Tibial nerve (tissue), 4 donors: ENCODE measurements at places on chromosomes 11 and 22. TPM values are rescaled to one million over a fixed set of nuclear protein-coding genes. Genes with fewer than 3 reads are reported as not detected.

- no peak for DNase-seq
Observed at GRCh38 chr22:28440592-28441390, 238.8 kb downstream of the TTC28 start.

The BTBD18 gene
- total RNA-seq: not detected

The AIFM3 gene
- 1.8 TPM for total RNA-seq

DNA sequence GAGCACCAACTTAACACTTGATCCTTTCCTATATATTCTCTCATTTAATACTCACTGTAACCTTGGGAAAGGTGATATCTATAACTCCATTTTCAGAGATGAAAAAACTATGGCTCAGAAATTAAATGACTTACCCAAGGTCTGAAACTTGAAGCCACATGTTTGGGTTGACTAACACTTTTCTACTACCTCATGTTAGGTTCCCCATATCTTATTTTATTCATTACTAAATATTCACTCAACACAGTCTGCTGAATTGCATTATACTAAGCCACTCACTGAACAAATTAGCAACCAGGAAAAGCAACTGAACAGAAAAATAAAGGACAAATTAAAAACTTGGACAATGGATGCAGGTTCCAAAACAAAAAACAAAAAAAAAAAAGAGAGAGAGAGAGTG, 59.9 kb downstream of the FAM168A start:
- no peak for DNase-seq

GRCh38 chr22:38868286-38868721, 3.7 kb downstream of the CBX6 start:
- no peak for DNase-seq

DNA sequence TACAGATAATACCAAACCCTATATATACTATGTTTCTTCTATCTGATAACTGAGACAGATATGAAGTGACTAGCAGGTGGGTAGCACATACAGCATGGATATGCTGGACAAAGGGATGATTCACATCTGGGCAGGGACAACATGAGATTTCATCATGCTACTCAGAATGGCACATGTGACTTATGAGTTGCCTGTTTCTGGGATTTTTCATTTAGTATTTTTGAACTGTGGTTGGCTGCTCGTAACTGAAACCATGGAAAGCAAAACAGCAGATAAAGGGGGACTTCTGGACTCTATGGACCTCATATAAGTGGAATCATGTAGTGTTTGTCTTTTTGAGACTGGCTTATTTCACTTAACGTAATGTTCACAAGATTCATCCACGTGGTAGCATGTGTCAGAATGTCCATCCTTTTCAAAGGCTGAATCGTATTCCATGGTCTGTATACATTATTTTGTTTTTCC, 883.0 kb downstream of the TBC1D22A start:
- DNase-seq: no peak

The GDPD4 gene
- not detected for total RNA-seq

- no peak for DNase-seq
Observed at GRCh38 chr11:110735455-110736170, 23.4 kb upstream of the ARHGAP20 start.

- DNase-seq: no peak
Observed at GRCh38 chr11:128830290-128831173, 36.6 kb downstream of the KCNJ1 start.

The BSX gene
- not detected for total RNA-seq

GRCh38 chr11:71200172-71200716, 52.1 kb downstream of the SHANK2 start:
- DNase-seq: no peak

The SEPTIN5 gene
- 29.1 TPM for total RNA-seq

DNA sequence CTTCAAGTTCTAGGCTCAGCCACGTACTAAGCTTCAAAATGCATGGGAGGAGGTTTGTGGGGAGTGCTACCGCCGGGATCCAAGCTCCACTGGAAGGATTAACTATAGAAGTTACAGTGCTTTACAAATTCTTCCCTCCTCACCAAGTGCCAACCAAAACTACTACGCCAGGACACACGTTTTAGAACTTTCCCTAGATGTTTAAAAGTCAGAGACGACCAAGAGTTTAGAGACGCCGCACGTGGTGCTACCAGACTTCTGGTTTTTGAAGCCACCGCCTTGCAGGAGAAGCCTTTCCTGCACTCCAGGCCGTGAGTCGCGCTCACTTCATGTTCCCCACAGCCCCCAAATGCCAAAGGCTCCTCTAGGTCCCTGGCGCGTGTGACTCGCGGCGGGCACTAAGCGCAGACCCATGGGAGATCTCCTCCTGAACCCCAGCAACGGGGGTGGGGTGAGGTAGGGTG, 734 bp downstream of the SNU13 start:
- DNase-seq: peak; percentile 17

The TNNT3 gene
- 6.9 TPM for total RNA-seq

DNA sequence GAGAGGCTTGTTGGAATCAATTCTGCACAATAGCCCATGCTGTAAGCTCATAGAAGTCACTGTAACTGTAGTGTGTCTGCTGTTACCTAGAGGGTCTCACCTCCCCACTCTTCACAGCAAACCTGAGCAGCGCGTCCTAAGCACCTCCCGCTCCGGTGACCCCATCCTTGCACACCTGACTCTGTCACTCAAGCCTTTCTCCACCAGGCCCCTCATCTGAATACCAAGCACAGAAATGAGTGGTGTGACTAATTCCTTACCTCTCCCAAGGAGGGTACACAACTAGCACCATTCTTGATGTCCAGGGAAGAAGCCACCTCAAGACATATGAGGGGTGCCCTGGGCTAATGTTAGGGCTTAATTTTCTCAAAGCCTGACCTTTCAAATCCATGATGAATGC, 13.3 kb downstream of the SERPIND1 start:
- no peak for DNase-seq

The MYEOV gene
- 26.7 TPM for total RNA-seq

GRCh38 chr11:121446752-121447156, 5.4 kb upstream of the SORL1 start:
- no peak for DNase-seq

GRCh38 chr11:88482871-88483301, 145.3 kb upstream of the CTSC start:
- DNase-seq: no peak

DNA sequence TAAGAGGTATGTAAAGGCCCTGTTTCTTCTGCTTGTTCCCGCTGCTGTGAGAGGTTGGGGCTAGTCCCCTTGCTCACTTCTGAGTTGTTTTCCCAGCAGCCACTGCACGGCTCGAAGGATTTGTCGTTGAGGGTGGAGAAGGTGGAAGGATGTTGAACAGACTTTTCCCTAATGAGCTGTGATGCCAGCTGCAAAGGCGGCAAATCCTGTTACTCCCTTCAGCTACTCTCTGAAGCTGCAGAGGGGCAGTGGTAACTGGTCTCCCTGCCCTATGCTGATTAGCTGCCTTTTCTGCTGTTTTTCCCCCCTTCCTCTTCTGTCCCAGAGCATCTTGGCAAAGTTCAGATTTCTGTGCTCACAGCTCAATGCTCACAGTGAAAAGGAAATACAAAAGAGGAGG, 90.4 kb upstream of the SLC25A18 start:
- DNase-seq: no peak

The ZNF215 gene
- 0.63 TPM for total RNA-seq

DNA sequence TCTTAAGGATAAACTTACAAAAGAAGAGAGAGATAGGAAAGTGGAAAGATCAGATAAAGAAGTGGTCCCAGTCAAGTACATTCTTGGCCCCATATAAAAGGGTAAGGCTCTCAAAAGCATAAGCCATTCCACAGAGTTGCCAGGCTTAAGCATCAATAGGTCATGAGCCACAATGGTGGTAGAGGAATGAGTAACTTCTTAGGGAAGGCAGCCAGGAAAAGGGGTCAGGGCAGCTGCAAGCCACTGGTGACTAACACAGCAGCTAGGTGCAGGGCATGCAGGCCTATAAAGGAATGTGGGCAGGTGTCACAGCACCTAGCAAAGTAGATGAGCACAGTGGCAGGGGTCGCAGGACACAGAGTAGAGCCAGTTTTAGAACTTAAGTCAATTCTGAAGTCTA, 302.6 kb upstream of the FAT3 start:
- no peak for DNase-seq

- DNase-seq: no peak
Observed at GRCh38 chr11:106493751-106494150, 416.3 kb downstream of the AASDHPPT start.

- no peak for DNase-seq
Observed at GRCh38 chr22:25123677-25124076, 76.0 kb upstream of the CRYBB3 start.

DNA sequence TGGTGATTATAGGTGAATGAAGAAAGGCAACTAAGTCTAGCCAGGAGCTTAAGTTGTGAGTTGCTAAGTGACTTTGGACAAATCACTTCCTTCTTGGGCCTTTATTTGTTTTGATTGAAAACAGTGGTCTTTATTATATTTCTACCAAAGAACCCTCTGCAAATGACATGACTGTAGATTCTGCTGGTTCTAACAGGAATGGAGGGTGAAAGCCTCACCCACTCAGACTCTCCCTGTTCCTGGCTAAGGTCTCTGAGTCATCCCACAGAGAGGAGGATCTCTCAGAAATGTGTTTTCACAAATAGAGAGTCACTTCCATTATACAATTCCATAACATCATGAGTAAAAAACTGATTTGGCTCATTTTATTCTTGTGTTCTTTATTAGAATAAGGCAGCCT, 583.9 kb upstream of the LRRC4C start:
- DNase-seq: no peak

GRCh38 chr11:130992788-130993187, 76.5 kb upstream of the SNX19 start:
- no peak for DNase-seq

- DNase-seq: peak; percentile 36
Observed at GRCh38 chr11:35927682-35928081, 16.2 kb upstream of the LDLRAD3 start.

The PSMD13 gene
- 136 TPM for total RNA-seq

- DNase-seq: no peak
Observed at GRCh38 chr11:105897161-105897560, 124.9 kb downstream of the MSANTD4 start.

DNA sequence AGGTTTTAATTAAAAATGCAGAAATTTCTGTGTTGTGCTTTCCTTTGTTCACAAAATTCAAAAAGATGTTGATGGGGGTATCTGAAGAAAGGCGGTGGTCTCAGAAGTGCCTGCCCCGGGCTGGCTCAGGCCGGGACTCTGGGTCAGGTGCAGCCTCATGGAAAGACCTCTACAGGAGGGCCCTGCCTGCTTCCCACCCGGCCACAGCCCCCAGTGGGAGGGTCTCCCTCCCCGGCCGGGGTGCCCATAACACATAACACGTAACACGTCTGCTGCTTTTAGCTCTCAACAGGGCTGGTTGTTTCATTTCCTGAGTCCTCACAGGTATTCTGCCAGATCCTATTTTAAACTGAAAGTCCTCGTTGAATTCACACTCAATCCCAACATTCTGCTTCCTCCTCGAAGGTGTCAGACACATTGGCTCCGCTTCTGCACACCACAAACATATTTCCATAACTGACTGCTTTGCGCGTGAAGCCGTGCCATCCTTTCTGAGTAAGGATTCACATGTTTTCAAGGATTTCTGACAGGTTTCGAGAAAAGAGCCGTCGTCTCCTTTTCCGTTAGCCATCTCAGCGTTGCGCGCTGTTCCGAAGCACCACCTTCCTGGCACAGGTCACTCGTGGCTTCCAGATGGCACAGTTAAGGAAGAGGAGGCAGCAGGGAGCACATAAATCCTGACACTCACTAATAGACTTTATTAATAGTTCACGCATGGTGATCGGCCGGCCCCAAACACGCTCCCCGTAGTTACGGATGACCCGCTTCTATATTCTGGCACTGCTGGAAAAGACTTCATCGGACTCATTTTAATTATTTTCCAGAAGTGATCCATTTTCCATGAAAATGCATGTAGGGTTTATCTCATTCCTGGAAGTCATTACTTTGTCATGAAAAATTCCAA, 569.3 kb downstream of the BRD1 start:
- no peak for DNase-seq

- DNase-seq: no peak
Observed at GRCh38 chr11:118227865-118228785, 3.3 kb upstream of the JAML start.

The RFPL1 gene
- total RNA-seq: not detected

DNA sequence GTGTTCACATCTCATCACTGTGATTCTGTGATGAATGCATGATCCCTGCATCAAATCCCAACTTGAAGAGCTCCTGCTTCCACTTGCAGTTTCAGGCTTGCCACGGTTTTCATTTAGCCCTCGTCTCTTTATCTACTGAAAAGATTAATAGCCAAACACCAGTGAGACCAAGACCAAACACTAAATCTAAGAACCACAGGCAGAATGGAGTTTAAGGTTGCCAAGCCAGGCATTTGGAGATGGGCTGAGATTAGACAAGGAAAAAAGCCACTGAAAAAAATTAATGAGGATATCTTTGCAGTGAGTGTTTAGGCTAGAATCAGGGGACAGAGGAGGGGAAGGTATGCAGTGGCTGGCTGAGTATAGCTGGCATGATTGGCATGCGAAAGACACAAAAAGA, 227.2 kb upstream of the BLID start:
- no peak for DNase-seq

The ANO9 gene
- total RNA-seq: 0.87 TPM

The TPBGL gene
- 1.0 TPM for total RNA-seq

DNA sequence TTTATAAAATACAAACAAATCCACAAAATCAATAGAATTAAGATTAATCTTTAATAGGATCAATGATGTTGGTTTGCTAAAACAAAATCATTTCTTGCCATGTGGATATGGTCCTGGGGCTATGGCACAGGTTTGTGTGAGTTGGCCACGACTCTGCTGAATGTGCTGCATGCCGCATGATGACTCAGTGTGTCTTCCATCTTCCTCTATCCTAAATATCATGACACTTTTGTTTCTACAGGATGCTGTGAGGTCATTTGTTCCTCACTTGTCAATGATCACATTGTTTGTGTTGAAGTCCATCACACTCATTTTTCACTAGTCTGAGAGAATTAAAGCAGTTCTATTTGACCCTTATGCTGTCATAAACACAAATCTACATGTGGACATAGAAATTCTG, 167.2 kb upstream of the ZBED5 start:
- DNase-seq: no peak

GRCh38 chr11:104623518-104623917, 274.7 kb downstream of the CASP12 start:
- DNase-seq: no peak

The OSBP2 gene
- total RNA-seq: 1.7 TPM

DNA sequence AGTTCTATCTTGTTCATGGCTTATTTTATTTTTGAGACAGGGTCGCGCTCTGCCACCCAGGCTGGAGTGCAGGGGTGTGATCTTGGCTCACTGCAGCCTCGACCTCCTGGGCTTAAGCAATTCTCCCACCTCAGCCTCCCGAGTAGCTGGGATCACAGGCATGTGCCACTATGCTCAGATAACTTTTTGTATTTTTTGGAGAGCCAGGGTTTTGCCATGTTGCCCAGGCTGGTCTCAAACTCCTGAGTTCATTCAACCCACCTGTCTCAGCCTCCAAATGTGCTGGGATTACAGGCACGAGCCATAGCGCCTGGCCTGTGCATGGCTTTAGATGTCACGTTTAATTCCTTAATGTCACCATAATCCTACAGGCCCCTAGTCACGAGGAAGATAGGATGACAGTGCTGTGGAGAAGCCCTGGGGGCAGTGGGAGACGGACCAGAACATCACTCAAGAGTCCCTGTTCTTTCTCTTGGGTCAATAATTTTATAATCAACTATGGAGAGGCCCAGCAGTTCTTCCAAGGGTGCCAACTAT, 99.5 kb downstream of the RDX start:
- no peak for DNase-seq
